ENCODE measurements at places on chromosomes 1 and 21.

- no peak for DNase-seq
Observed at GRCh38 chr1:153774780-153775457, at the start of gene SLC27A3. TSS of gene SLC27A3 (plus strand) at chr1:153775407. CDS start at chr1:153775498, 91 bp downstream.

DNA sequence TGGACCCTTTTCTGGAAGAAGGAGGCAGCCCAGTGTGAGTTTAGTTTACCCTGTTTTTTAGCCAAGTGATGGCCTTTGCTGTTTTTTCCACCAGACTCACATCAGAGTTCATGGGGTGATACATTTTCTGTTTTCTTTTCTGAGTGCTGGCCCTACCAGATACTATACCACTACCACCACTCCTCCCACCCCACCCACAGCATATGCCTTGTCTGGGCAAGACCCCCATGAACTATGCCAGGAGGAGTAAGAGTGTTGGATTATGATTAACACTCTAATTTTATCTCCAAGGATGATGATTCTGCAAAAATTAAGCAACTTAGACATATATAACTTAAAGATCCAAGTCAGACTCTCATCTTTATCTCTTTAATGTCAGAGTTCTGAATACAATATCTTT, 26.1 kb downstream of the FABP3 start:
- DNase-seq: no peak

- DNase-seq: peak; percentile 79
Observed at GRCh38 chr1:39657923-39658485, 13.9 kb downstream of the NT5C1A start.

- DNase-seq: no peak
Observed at GRCh38 chr1:214117780-214118179, 130.0 kb downstream of the PROX1 start.

DNA sequence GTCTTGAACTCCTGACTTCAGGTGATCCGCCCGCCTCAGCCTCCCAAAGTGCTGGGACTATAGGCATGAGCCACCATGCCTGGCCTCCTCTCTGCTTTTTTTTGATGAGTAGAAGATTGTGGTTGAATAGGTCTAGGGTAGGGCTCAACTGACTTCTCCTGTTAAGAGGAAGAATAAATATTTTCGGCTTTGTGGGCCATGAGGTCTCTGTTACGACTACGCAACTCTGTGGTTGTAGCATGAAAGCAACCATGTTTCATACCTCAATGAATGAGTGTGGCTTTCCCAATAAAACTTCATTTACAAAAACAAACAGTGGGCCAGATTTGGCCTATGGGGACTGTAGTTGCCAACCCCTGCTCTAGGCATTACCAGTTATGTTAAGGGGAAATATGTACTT, 67.8 kb downstream of the NID1 start:
- no peak for DNase-seq

DNA sequence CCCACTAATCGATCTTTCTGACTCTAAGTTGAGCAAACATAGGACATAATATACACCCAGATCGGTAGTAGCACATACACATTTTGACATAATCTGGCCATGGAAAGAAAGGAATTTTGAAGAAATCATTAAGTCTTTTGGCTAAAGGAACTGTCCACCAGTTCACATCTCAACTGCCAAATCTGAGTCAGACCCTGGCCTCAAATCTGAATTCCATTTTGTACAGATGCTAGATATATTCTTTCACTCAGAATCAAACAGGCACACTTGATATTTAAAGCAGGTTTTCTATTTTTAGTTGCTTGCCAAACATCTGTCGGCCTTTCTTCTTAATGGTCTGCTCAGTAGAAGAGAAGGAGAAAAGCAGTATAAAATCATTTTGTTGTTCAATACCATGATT, 281.8 kb downstream of the BARHL2 start:
- DNase-seq: no peak

- DNase-seq: no peak
Observed at GRCh38 chr1:28507247-28507645, 1.4 kb downstream of the RCC1 start.

DNA sequence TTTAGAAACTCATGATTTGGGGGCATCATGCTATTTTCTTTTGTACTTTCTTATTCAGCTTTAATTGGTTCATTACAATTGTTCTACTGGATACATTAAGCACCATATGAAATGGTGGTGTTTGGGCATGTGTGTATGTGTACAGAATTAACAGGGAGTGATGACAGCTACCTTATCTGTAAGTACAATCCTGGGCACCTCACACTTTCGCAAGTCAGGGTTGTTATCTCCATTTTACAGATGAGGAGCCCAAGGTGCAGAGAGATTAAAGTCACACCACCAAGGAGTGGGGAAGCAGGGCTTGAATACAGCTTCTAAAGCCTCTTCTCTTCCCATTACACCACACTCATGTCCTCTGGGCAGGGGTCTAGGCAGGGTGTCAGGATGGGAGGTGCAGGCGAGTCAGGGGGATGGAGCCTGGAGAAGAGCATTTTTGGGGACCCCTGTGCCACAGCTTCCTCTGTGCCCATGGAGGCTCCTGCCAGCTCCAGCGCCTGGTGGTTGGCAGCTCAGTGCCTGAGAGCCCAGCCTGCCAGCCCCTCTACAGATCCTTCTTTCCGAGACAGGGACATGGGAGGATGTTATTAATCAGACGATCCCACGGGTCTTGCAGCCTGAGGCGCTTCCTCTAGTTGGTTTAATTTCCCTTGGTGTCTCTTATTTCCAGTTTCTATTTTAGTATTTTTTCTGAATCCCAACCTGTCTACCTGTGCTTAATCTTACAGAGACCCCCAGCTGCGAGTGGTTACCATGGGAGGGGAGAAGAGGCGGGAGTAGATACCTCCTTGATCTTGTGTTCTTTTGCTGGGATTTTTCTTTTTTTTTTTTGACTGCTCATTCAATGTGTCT, 126.2 kb upstream of the CD34 start:
- DNase-seq: no peak

- no peak for DNase-seq
Observed at GRCh38 chr1:79852004-79852403, 845.5 kb upstream of the ADGRL4 start.

- no peak for DNase-seq
Observed at GRCh38 chr1:173126421-173126820, 75.7 kb upstream of the TNFSF18 start.

- peak; percentile 4 for DNase-seq
Observed at GRCh38 chr1:184340984-184341383, 45.8 kb upstream of the C1orf21 start.

GRCh38 chr1:119954476-119955422, 58.4 kb upstream of the ADAM30 start:
- DNase-seq: no peak

GRCh38 chr1:42282024-42282579, 52.9 kb downstream of the FOXJ3 start:
- DNase-seq: no peak

GRCh38 chr1:176811511-176812288, 348.7 kb downstream of the PAPPA2 start:
- no peak for DNase-seq

GRCh38 chr21:41684381-41685245, 82.2 kb downstream of the RIPK4 start:
- DNase-seq: no peak

- DNase-seq: no peak
Observed at GRCh38 chr1:243438146-243438545, 182.3 kb downstream of the SDCCAG8 start.
